ENCODE measurements at places on chromosomes 3 and 15.
A peak's percentile ranks its signal among the peaks of the same experiment; 100 is the strongest.

DNA sequence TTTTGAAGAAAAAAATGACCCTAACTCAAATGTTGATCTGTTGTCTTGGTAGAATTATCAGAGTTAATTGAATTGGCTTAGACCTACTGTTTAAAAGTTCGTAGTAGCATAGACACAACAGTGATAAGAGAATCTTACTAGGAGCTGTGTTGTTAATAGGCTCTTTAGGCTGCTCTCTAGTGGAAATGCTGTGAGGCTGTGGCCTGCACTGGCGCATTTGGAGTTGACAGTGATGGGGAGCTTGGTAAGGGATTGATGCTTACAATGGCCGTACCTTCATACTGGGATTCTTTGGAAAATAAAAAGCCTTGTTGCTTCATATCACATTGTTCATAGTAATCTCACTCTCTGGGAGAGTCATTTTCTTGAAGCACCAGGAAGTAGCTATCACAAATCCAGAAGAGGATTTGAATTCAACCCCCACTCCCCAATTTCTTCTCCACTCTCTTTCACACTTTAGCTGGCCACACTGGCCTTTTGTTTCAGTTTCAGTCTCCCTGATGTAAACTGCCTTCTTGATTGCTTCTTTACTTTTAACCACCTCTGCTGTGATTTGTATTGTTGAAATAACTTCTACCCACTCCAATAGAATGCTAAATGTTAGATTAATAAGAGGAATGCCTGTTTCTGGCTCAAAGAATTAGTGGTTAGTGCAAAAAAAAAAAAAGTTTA lies 56.6 kb downstream of the CEP63 start:
- no peak for DNase-seq

DNA sequence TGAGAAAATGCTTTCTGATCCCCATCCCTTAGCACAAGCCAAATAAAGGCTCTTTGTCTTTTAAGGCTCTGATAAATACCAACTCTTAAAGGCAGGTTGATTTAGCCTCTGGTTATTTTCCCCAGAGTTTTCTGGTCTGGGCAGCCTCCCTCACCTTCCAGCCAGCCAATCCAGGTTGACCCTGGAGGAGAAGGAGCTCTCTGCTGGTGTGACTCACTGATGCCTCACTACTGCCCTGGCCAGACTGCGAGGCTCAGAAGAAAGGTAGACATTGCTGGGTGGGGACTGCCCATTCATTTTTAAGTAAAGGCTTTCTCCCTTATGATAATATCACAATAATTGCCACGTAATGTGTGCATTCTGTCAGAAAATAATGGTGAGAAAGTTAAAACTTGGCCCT lies 37.1 kb downstream of the SLCO3A1 start:
- no peak for DNase-seq

GRCh38 chr3:184981071-184981470 lies 169.1 kb downstream of the VPS8 start:
- DNase-seq: peak; percentile 65

DNA sequence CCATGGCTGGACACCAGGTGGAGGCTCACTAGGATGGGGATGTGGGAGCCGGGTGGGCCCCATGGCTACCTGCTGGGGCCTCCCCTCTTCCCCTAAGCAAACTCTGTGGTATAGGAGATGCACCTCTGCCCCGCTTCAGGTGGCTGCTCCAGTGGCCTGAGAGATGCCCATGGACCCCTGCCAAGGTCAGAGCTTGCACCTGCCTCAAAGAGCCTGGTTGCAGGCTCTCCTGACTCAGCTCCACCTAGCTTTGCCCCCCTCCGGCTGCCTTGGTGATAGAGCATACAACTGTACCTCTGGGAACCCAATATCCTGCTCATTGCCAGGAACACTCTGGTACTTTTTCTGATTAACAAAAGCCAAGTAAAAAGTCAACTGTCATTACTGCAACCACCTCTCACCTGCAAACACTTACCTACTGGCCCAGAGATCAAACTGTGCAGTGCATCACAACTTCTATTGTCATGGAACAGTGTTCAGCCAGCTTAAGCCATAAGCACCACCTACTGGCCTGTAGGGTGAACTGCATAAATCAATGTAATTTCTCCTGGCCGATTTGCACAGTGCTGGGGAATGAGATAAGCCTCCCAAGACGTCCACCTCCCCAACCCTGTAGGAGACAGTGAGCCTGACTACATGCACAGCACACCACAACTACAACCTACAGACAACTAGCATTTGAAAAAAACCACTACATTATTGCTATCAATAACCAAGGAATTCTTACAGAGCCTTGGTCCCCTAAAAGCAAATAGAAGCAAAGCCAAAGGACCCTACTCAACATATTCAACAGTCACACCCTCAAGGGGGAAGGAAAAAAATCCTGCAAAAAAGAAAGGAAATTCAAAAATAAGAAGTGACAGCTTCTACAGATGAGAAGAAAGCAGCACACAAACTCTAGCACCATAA lies 352.4 kb upstream of the ARHGEF26 start:
- peak; percentile 59 for DNase-seq

DNA sequence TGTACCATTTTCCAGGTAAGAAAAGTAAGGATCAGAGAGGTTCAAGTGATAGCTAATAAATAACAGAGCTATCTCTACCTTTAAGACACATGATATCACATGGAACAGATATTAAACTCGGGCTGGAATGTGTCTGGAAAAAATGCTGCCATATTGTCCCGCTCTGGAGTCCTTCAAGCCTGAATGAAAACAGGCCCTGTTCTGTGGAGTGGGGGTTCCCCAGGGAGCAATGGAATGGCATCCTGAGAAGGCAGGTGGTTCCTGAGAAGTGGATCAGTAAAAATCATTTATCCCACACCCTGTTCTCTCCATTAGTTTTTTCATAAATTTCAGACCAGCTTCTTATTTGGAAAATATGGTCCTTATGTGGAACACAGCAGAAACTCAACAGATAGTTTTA lies 57.3 kb upstream of the PRTG start:
- DNase-seq: no peak

- peak; percentile 4 for DNase-seq
These were observed at the start of gene WDR49 for GRCh38 chr3:167653760-167654159. WDR49 (minus strand) TSS chr3:167653942; CDS start chr3:167653425, 517 bp downstream.

DNA sequence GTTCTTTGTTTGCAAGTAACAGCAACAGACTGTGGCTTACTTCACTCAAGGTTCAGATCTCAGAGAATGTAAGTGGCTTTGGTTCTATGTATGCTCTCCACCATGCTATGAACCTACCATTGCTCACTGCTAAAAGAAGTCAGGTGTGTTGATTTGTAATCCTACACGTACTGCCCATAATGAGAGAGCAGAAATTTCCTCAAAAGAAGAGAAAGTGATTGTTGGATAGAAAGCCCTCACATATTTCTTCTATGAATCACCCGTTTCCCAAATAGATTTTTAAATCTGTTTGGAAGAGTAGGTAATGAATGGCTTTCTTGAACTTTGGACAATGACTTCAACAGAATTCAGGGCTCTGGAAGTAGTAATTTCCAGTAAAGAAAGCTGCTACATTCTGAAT lies 565.4 kb downstream of the ROBO2 start:
- no peak for DNase-seq

- no peak for DNase-seq
These were observed 1.8 kb upstream of the ATP10A start for GRCh38 chr15:25864966-25865365.
